Common myeloid progenitor, CD34-positive (primary cell): ENCODE measurements at places on chromosomes 4 and X.

DNA sequence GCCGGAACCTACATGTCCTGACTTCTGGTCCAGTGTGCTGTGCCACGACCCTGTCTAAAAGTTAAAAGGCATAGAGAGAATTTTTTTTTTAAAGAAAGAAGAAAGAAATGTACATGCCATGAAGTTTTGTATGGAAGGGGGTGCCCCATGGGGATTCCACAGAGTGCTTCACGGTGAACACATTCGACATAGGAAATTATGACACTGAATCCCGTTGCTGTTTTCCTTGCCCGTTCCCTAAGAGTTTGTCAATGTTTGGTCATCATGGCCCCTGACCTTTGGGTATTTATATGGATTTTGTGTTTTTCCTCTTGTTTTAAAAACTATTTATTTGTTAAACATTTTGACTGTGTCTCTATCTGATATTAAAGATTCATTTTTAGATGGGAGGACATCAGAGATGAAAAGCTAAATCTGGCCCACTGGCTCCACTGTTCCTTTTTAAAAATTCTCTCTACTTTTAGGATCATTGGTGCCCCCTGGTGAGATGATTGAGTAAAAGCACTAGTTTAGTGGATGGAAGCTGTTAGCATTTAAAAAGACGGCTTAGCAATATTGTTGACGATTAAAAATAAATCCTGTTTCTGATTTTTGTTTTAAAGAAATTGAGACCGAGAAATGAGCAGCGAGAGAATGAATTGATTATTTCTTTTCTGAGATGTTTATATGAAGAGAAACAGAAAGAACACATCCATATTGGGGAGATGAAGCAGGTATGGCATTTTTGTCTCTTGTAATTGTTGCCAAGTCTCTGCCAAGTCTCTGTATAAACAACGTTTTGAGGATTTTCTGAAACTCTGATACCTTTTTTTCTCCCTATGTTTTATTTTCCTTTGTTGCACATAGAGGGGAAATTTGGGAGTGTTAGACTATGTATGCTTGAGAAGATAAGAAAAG is 75.0 kb downstream of the PTTG2 start:
- peak; percentile 84 for DNase-seq

- no peak for DNase-seq
Measured at GRCh38 chr4:161829591-161829990, 334.2 kb downstream of the FSTL5 start.

DNA sequence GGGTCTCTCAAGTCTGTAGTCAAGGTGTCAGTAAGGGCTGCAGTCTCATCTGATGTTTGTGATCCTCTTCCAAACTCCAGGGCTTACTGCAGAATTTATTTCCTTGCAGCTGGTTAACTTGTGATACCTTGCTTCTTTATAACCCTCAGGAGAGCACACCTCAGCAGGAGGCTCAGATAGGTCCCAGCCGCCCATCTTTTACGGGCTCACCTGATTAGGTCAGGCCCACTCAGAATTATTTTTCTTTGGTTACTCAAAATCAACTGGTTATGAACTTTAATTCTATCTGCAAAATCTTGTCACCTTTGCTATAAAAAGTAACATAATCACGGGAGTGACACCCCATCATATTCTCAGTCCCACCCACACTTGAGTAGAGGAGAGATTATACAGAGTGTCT is 99.9 kb upstream of the BEND4 start:
- DNase-seq, result no peak

GRCh38 chr4:43379016-43379415 is 486.5 kb downstream of the GRXCR1 start:
- DNase-seq, result no peak

DNA sequence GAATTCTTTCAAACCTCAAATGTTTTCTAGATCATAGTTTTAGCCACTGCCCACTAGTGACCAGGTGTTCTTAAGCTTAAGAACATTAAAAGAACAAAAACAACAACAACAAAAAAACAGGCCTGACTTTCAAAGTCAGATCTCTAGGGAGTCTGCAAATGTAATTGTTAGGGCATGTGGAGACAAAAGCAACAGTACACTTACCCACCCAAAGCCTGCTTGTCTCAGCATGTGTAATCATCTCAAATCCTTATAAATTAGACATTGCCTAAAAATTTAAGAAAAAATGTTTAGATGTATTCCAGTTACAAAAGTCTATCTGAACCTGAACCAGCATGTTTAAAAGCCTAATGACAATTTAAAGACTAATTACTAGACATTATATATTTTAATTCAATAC is 79.9 kb downstream of the SLC7A11 start:
- no peak for DNase-seq

- no peak for DNase-seq
Measured at GRCh38 chr4:1599026-1599481, 85.1 kb downstream of the FAM53A start.

DNA sequence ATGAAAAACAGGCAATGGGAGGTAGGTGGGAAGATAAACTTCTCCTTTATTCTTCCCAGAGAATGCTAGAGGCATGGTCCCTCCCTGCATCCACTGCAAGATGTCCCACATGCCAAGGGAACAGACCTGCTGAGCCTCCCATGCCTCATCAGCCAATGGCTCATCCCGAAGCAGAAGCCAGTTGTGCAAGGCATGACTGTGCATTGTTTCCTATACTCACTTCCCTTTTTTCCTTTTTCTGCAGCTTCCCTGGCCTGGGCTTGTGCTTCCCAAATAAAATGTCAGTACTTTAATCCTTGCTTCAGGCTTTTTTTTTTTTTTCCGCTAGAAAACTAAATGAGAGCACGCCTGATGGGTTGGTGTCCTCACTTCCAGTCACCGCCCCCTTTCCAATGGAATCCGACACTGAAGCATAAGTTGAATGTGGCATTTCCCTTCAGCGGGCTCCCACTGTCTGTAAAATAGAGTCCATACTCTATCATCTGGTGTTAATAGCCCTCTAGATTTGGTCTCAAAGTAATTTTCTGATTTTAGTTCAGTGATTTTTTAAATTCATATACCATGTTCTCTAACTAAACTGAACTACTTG is 239.0 kb upstream of the JADE1 start:
- DNase-seq, result no peak

DNA sequence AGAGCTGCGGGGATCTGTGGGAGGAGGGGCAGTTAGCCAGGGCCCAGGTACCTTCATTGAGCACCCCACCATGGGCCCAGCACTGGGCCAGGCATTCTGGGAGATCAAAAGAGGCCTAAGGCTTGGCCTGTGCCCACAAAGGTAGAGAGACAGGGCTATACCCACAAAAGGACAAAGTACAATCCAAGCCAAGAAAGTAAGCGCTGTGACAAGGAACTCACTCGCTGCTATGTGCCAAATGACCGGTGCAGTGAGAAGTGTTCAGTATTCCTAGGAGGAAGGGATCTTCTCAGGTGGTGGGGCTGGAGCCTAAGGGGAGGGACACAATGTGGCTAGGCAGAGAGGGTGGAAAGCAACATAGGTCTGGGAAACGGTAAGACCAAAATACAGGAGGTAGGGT is 8.8 kb upstream of the FRMPD3 start:
- DNase-seq, result no peak

DNA sequence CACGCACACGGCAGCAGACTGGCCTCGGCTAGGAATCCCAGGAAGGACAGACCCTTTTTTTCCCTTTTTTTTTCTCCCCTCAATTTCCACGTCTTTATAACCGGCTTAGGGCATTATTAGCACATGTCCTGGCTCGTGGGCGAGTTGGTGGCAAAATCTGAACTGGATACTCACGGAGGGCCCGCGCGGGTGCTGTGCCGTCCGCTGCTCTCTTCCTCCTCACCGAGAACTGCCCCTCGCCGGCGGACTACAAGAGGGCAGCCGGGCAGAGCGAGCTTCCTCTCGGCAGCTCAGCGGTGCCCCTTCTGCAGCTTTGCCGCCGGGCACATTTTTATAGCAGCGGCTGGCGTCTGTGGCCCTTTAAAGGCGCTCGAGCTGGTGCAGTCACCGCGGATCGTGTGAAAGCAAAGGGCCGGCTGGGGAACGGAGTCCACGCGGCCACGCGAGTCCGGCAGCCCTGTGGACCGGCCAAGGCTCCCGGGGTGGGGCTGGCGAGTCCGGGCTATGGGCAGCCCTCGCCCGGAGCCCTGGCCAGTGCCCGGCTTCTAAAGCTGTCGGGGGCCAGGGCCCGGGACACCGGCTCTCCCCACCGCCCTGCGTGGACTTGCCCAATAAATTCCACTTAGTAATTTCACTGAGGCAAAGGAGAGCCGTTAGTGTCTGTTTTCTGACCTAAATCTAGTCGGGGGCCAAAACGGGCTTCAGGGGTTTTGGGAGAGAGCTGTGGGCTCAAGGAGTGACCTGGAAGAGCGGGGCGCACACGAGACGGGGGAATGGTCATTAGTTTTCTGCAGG is 1.3 kb upstream of the CITED1 start:
- DNase-seq, result peak; percentile 70

DNA sequence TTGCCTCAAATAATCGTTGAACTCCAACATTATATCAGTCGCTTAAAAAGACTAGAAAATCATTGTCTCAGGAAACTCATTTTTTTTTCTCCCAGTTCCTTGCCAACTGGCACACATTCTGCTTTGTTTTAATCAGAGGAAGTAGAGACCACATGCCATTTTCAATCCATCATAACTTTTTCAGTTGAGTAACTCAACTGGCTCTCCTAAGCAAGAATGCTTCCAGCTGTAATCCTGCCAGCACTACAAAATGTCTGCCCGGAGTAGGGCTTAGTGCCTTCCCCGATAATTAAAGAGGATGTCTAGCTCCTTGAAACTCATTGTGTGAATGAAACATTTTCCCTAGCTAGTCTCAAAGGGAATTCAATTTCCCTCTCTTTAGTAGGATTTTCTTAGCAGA is 33.0 kb downstream of the FREM3 start:
- peak; percentile 14 for DNase-seq

DNA sequence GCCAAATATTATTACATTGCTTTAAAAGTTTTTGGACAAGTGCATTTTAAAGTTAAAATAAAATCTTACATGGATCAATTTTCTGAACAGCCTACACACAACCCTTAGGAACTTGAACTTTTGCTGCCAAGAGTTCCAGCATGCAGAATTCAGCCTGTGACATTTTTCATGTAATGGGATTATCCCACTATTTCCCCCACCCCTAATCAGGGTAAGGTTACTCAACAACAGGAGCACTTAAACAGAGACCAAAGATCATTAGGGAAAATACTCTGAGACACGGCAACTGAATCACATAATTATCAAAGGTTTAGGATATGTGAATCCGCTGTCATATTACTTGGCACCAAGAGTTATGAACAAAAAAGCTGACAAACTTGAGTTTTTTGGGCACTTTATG is 47.2 kb downstream of the IQCM start:
- DNase-seq, result no peak

DNA sequence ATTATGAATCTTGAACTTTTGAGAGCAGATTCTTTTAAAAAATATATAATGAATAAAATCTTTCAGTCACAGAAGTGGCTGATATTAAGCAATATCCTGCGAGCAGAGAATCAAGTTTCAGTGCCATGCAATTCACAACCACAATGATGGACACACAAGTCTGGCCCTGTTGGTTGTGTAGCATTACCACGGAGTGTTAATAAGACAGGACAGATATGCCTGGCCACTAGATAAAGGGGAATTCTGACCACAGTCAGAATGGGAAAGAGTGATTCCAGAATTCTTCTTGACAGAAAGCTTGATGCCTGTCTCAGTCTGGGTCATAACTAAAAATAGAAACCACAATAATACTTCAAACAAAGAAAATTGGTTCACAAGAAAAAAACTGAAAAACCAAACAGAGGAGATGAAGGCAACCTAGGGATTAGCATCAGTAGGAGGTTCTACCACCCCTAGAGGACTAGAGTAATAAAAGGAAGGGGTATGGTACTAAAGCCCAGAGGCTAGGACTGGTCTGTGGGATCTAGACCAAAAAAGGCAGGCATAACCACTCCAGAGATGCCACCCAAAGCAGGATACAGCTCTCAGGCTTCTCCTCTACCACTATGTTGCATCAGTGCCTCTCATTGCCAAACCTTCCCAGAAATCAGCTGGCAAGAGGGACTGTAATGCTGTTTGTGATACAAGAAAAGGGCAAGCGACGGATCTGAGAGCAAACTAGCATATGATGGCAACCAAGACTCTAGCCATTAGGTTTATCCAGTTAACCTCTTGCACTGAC is 59.0 kb downstream of the RNF150 start:
- DNase-seq, result no peak

GRCh38 chr4:158933236-158933635 is 164.4 kb downstream of the FNIP2 start:
- no peak for DNase-seq

DNA sequence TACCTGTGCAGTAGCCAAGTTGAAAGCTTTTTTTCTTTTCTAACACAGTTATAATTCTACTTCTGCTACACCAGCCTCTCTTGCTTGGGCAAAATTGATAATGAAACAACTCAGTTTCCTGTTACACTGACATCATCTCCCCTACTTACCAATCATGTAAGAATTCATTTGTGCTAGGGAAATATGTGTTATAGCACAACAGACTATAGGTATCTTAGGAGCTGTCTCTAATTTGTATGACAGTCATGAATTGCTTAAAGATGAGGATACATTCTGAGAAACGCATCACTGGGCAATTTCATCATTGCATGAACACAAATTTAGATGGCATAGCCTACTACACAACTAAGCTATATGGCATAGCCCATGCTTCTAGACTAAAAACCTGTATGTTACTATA is 246.3 kb upstream of the ANKRD50 start:
- no peak for DNase-seq

DNA sequence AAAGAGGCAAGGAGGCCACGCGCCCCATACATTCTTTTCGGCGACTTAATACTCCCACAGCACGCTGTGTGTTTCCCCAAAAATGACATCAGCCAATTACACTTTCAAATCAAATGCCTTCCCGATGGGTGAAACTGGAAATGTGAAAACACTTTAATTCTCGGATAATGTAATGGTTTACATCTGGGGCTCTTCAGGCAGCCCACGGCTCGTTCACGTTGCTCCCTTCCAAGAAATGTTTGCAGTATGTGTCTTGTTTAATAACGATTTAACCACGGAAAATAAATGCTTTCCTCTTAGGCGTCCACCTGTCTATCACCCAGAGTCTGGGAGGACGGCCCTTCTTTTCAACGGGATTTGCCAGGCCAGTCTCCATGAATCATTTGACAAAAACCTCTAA is 272.5 kb downstream of the SHOX start:
- no peak for DNase-seq

DNA sequence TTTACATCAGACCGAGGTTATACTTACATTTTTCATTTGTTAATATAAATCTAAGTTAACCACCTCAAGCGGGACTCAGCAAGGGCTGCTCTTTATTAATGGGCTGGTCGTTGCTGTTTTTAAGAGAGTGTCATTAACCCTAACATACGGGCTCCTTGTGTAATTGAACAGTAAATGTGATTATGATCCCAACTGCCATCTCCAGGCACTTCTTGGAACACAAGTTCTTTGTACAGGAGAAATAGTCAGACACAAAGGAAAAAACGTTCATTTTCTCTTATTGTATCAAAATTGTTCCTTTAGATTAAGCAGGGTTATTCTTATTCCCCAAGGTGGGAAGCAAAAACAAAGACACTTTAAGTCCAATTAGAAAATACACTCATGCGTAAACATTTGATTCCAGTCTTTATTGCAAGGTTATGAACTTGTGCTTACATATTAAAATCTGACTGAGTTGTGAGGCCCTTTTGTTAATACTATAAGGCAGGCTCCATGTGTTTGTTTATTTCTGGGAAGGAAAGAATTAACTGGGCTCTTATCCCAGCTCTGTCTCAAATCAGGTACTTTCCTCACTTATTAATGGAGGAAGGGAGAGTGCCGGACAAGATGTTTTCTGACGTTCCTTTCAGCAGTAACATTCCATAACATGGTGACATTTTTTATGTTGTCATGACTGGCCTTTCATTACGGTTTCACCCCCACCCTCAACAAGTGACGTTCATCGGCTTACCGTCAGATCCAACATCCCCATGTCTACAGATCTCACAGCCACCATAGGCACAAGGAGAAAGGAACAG is 95.9 kb downstream of the RASL11B start:
- DNase-seq, result no peak
